ENCODE measurements at places on chromosomes 2 and 18.

DNA sequence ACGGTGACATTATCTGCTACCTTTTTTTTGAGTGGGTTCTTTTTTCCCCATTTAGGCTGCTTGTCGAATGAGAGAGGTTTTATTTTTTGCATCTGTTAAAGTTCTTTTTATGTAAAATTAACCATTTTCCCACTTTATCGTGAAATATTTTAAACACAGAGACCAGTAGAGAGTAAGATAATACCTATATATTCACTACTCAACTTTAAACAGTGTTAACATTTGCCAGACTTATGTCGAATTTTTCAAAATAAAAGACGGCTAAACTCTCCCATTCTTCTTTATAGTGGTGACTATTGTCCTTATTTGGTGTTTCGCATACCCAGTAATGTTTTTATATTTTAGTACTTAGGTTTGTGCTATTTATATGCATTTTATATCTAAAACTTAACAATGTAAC lies 743 bp upstream of the PUS10 start:
- no peak for DNase-seq

DNA sequence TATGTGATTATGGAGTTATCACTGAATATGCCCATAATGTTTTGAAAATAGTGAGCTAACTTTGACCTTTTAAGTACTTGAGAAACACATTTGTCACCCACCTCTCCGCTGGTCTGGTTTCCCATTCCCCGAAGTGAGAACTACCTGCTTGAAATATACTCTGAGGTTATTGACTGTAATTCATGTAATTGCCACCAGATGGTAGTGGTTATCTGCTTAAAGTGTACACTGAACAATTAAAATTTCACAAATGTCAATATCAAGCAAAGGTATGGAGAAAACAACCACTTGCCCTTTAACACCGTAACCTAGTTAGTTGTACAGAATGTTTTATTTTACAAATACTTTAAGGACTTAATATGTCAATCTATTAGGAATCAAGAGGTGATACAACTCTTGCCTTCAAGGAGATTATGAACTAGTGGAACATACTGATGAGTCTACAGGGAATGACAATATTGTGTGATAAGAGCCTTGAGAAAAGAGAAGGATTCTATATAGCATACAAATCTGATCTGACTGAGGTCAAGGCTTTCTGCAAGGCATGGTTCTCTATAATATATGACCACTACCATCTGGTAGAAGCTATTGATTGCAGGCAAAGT lies 316.8 kb upstream of the KCNH7 start:
- peak; percentile 7 for DNase-seq

- DNase-seq: no peak
These were observed 73.6 kb upstream of the RBM44 start for GRCh38 chr2:237724811-237725478.

- DNase-seq: no peak
These were observed 6.8 kb upstream of the HS1BP3 start for GRCh38 chr2:20657522-20658235.

DNA sequence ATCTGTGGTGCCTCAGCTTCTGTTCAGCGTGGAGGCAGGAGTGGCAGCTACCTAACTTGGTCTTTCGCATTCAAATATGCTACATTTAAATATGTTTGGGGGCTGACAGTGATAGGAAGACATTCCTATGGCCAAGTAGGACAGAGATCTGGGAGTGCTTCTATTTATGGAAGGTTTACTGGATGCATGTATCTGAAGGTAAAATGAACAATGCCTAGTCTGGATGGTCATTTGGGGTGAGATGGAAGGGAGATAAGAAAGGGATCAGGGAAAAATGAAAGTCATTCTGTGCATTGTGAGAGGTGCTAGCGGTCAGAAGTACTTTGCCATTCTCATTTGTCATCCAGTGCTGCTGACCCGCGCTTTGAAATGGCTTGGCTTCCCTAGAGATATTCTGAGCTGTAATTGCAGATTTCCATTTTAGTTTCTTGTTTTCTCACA lies 300.9 kb upstream of the FBXO11 start:
- DNase-seq: no peak

GRCh38 chr2:159217676-159218075 lies 68.8 kb downstream of the WDSUB1 start:
- peak; percentile 76 for DNase-seq

DNA sequence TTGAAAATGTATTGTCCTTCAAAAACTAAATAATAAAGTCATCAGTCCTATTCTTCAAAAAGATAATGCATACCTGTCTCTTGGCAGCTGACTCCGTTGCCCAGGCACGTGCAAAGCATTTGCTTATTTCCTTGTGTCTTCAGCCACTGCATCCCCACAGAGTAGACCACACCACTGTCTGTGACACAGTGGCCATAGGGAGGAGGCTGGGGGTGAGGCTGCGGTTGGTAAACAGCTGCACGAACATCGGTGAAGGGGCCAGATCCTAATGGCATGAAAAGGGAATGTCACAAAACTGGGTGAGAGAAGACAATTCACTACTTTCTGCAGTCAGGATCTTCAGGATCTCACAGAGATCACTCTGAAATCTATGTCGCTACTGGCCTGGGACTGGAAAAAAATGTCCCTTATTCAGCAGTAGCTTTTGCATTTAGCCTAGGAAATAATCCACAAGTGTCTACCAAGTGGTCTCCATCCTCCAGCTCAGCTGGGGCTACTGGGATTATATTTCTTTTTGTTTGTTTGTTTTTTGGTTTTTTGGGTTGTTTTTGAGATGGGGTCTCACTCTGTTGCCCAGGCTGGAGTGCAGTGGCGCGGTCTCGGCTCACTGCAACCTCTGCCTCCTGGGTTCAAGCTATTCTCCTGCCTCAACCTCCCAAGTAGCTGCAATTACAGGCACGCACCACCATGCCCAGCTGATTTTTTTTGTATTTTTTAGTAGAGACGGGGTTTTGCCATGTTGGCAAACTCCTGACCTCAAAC lies 10.7 kb downstream of the FN1 start:
- DNase-seq: no peak

- peak; percentile 53 for DNase-seq
These were observed 27.1 kb upstream of the TFPI start for GRCh38 chr2:187581125-187581896.

DNA sequence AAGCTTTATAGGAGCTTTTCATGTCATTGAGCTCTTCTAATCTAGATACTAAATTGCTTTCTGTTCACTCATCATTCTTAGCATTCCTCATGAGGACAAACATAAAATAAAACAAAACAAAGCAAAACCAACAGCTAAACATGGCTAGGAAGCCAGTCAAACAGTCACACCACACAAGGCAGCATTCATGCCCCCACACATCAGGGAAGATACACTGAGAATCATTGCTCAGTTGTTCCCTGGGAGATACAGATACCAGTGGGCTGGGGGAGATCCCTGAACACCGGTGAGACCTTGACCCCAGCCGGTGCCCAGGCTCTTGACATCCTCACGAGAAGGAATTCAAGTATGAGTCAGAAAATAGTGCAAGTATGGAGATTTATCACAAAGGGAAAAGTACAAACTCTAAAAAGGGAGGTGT lies 177.9 kb upstream of the ARL4C start:
- DNase-seq: no peak

DNA sequence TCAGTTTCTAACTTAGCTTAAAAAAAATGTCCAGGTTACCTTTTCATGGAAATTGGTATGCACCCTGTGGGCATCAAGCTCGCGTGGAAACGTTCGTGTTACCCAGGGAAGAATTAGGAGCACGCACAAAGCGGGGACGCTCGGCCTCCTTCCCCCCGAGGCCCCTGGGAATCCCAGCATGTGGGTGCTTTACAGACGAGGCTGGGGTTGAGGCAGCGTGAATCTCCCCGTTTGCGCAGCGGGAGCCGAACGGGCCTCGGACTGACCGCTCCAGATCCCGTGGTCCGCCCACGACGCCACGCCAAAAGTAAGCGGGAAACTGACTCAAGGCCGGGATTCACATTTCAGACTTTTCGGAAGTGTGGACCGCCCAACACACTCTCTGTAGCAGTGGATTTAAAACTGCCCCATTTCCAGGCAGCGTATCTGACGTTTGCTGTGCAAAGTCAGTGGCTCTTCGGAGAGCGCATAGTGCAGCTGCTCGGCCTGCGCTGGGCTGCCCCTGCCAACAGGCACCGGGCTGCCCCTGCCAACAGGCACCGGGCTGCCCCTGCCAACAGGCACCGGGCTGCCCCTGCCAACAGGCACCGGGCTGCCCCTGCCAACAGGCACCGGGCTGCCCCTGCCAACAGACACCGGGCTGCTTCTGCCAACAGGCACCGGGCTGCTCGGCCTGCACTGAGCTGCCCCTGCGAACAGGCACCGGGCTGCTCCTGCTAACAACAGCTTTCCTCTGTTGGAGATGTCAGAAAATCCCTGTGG lies 49.7 kb downstream of the SH3YL1 start:
- DNase-seq: no peak

GRCh38 chr18:56043641-56044061 lies 455.7 kb upstream of the TCF4 start:
- DNase-seq: peak; percentile 60

GRCh38 chr2:26355038-26355995 lies 8.7 kb upstream of the ADGRF3 start:
- DNase-seq: peak; percentile 39

GRCh38 chr2:55223958-55224760 lies 7.9 kb downstream of the CLHC1 start:
- DNase-seq: peak; percentile 29

DNA sequence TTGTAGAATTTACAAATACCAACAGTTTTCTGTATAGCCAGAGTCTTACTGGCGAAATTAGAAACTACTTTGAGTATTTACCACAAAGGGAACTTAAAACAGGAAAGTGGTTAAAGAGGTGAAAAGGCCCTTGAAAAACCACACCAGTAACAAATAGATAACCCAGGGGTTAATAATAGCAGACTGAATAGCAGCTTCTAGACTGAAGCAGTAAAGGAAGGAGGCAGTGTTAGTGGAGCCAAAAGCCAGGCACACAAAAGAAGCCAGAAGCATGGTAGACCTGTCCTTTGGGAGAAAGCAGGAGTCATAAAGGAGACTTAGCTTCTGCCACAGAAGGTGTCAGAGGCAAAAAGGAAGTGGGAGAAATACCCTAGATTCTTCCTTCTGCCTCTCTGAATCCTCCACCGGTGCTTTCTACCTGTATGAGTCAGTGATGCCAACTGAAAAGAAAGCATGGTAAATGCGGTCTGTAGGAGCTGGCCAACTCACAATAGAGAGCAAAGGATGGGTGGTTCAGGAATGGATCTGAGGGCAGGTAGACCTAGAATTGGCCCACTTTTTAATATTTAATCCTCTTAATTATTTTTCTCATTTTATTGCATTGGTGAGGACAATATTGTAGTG lies 97.3 kb downstream of the ARL6IP6 start:
- DNase-seq: no peak

DNA sequence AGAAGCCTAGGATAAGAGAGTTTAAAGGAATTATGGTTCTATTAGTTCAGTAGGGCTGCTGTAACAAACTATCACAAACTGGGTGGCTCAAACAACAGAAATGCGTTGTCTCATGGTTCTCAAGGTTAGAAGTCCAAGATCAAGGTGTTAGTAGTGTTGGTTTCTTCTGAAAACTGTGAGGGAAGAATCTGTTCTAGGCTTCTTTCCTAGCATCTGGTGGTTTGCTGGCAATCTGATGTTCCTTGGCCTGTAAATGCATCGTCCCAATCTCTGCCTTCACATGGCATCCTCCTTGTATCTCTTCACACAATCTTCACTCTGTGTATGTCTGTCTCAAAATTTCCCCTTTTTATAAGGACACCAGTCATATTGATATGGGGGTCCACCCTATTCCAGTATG lies 76.3 kb downstream of the MDH1 start:
- DNase-seq: no peak

GRCh38 chr2:64453770-64454385 lies at the start of gene LGALSL:
LGALSL (plus strand) TSS chr2:64454162; CDS start chr2:64454546, 384 bp downstream.
- peak; percentile 81 for DNase-seq

DNA sequence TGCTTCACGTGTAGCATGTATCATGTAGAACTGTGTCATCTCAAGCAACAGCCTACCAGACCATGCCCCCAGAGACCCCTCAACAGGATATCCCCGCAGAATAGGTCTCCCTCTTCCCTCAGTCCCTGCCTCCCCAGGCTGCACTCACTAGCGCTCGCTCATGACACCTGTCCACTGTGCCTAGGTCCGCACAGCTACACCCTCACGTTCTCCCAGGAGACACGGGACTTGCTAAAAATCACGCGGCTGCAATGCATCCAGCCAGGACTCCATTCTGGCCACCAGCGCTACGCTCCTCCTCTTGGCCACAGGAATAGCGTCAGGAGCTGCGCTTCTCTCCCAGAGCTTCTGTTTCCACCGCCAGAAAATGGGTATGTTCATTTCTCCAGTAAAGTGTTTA lies 2.5 kb downstream of the PXDN start:
- DNase-seq: no peak

DNA sequence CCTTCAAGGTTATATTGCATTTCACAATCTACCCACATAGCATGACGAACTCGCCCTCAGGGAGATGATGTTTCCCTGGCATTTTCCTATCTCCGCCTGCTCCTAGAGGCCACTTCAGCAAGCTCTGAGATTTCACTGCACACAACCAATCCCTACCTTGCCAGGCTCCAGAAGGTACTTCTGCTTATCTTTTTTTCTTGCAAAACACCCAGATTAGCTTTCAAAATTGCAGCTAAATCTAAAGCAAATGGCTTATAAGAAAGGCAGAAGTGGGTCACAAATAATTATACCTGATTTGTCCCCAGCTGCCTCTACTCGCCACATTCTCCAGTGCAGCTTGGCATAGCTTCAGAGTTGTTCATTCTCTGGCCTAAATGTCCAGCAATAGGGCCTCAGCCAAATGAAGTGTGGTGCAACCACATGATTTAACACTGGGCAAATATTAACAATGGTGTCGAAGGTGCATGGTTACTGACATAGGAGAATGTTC lies 32.4 kb upstream of the MRPL19 start:
- no peak for DNase-seq

DNA sequence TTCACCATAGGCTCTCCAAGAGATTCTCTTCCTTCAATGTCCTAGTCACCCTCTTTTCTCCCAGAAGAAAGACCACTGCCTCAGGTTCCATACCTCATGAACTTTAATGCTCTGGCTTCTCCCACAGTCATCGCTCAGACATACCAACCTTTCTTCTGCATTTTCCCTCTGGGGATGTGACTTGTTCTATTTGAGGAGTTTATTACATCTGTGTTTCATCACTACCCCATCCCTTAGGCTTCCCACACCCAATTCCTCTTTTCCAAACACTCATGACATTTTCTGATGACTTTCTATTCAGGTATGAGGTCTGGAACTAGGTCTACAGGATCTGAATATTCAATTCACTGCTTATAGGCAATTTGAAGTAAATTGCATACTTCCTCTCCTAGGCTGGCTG lies 298.6 kb upstream of the MAP2 start:
- DNase-seq: no peak

- DNase-seq: no peak
These were observed 42.2 kb downstream of the RAB10 start for GRCh38 chr2:26076001-26076587.

- peak; percentile 89 for DNase-seq
These were observed 55.3 kb upstream of the AFF3 start for GRCh38 chr2:100197631-100198153.

DNA sequence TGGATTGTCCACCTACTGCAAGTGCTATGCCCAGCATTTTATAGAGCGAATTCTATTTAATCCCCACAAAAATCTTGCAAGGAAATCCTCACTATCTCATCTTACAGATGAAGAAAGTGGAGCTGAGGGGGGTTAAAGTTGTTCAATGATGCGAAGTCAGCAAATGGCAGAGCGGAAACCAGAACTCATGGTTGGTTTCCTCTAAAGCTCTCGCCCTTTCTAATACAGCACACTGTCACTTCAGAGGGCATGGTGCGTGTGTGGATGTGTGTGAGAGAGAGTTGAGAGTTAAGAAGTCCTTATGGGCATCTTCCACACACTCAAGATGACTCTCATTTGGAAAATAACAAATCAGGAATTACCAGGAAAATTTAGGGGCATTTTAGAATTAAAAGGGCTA lies 78.4 kb downstream of the TGFA start:
- DNase-seq: peak; percentile 50
